Vagina (tissue), 2 donors: ENCODE measurements at places on chromosomes 6 and 20. TPM values are rescaled to one million over a fixed set of nuclear protein-coding genes. Genes with fewer than 3 reads are reported as not detected.

GSTA3 gene
- not detected for total RNA-seq

DNA sequence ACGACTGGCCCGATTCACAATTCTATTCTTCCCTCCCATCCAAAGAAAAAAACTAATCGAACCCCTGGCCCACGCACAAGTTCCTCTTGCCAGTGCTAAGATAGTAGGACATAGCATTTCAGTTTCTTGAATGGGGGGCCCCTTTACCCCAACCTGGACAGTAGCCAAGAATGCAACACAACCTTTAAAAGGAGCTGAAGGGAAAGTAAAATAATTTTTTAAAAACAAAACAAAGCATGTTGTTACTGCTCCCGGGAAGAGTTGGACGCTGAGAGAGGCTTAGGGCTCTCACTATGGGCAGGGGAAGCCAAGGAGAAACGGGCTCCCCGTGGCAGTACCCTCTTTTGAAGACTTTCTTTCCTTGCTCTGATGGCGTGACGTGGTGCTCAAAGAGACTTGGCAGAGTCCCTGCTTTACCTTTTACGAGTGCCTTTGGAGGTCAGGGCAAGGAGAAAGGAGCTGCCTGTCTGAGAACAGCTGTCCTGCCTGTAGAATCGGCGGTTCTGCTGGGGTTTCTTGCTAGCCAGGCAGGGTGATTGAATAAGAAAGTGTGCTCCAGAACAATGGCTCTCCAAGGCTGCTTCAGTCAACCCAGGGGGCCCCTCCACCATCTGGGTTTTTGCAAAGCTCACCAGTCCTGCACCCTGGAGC lies 5.8 kb downstream of the TFAP2C start:
- H3K4me3 ChIP-seq: no peak overlapping the region
- H3K27me3 ChIP-seq: no peaks in the 10 kb centered on the region
- peaks cover 37% of the 10 kb centered on the region for H3K36me3 ChIP-seq

DNA sequence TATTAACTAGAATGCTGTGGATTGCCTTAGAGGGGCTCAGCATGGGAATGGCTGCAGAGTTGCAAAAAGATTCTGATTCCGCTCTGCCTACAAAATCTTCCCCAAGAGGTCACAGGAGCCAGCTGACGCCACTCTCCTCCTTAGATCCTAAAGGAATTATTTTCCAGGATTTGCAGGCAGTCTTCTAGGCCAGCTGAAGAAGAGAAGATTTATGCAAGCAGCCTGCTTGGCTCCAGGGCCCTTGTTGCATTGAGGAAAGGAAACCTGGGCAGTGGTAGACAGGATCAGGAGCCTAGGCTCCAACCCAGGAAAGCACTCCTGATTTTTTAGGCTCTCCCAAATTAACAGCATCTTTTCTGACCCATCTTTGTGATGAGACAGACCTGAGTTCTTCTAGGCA lies 245.8 kb downstream of the PKHD1 start:
- no peak overlapping the region for H3K27ac ChIP-seq
- no peak overlapping the region for H3K4me3 ChIP-seq
- no peak for DNase-seq
- no peaks in the 10 kb centered on the region for H3K36me3 ChIP-seq
- H3K27me3 ChIP-seq: no peaks in the 10 kb centered on the region
- H3K4me1 ChIP-seq: no peaks in the 10 kb centered on the region

DNA sequence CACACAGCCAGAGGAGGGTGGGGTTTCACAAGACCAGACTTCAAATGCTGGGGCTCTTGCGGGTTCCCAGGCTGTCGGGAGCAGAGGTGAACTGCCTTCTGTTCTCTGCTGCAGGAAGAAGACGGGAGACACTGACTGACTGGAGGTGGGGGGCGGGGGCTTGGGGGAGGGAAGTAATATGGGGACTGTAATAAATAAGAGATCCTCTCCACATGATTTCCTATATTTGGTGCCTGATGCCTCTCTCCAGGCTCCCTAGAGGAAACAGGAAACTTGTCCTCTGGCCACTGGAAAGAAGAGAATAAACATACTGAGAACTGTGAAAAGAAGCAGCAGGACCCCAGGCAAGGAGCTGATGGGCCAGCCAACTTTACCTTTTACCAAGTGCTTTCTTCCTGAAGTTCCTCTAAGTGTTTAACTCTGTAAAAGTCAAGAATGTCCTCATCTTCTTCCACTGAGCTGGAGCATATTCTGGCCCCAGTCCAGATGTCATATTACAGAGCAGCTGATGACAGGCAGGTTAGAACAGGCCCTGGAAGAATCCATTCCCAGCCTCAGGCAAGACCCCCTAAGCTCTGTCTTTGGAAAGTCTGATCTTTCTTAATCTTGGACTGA lies 33.2 kb upstream of the ADGRF5 start:
- no peaks in the 10 kb centered on the region for H3K4me1 ChIP-seq
- DNase-seq: no peak
- no peak overlapping the region for H3K27ac ChIP-seq
- H3K36me3 ChIP-seq: no peaks in the 10 kb centered on the region
- no peaks in the 10 kb centered on the region for H3K27me3 ChIP-seq
- peak overlapping the region; percentile 3 for H3K4me3 ChIP-seq

SRF gene
- total RNA-seq: 28.2 TPM

GRCh38 chr6:155955038-155955437 lies 499.4 kb upstream of the NOX3 start:
- DNase-seq: no peak
- H3K27ac ChIP-seq: no peak overlapping the region
- no peak overlapping the region for H3K4me3 ChIP-seq
- H3K36me3 ChIP-seq: no peaks in the 10 kb centered on the region
- H3K4me1 ChIP-seq: no peaks in the 10 kb centered on the region

IRAK1BP1 gene
- total RNA-seq: 4.2 TPM

SMLR1 gene
- not detected for total RNA-seq
